Fibroblast of skin of back (primary cell): ENCODE measurements at places on chromosomes 11 and 22.

DNA sequence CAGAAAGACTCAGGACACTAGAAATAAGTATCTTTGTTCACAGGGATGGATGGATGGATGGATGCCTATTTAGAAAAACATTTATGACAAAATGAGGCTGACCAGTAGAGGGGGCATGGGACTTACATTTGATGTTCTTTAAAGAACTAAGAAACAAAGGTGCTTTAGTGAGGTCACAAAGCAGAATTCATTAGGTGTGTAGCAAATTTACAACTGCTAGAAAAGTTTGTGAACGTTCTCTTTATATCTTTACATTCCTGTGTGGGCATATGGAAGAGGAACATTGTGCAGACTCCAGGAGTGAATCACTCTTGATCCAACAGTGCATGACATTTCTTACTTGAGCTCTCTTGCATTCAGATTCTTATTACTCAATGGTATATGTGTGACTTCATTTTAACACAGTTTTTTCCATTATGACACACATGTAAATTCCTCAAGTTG lies 15.8 kb upstream of the SIK2 start:
- peak; percentile 50 for DNase-seq

GRCh38 chr11:2273311-2273710 lies 2.9 kb upstream of the ASCL2 start:
- no peak for DNase-seq

DNA sequence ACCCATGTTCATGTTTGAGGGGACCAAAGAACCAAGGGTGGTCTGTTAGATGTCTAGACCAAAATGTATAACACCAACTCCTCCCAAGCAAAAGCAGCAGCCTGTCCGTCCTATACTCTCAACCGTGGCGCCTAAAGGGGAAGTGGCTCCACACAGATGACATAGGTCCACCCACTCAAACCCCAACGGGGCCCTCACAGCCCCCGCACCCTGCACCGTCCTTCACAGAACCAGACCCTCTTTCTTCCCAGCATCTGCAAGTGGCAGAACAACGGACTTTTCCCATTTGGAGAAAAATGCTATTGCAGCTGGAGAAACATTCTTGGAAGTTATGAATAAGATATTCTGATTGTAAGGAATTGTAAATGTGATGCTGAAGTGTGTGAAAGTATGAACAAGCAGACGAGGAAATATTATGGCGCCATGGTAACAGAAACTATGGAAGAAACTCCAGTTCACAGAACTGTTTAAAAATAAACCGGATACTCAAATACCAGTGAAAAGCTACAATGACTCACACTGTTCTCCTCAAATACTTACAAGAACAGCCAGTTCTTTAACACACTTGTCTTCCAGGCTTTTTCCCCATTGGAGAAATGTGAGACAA lies 76.5 kb upstream of the ARFGAP3 start:
- peak; percentile 98 for DNase-seq

DNA sequence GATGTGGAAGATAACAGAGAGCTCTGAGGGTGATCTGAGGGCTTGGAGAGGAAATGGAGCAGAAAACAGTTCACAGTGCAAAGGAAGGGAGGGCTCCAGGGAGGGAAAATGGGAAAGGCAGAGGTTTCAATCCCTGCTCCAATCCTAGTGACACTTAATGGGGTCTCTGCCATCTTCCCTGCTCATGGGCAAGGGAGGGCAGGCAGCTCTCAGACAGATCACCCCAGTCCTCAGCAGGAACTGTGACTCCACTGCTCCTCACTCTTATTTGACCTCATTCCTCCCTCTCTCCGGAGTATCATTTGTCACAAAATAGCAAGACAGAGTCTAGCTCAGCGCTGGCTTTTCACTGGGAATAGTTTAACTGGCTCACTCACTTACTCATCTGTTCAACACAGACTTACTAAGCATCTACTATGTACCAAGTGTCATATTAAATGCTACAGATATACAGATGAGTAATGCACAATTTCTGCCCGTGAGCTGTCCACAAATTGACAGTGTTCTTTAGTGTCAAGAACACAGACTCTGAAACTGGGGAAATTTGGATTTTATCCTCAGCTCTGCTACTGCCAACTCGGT lies 817.4 kb downstream of the OPCML start:
- DNase-seq: peak; percentile 64

DNA sequence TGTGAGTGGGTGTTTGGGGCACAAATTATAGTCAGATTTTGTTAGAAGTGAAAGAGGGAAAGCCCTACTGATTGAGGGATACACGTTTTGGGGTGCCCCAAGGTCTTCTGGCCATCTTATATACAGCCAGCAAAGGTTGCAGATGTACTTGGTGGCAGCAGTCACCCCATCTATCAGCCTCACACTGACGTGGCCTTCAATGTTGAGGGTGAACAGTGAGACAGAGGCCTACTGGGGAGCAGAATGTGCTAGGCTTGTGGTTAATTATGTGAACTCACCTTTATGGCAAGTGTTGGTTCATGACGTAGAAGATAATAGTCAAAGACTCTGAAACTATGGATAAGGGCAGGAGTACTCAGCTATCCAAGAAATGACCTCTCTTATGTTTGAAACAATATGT lies 121.2 kb downstream of the TRIM44 start:
- no peak for DNase-seq

GRCh38 chr22:31923136-31923535 lies 21.2 kb upstream of the YWHAH start:
- DNase-seq: no peak

DNA sequence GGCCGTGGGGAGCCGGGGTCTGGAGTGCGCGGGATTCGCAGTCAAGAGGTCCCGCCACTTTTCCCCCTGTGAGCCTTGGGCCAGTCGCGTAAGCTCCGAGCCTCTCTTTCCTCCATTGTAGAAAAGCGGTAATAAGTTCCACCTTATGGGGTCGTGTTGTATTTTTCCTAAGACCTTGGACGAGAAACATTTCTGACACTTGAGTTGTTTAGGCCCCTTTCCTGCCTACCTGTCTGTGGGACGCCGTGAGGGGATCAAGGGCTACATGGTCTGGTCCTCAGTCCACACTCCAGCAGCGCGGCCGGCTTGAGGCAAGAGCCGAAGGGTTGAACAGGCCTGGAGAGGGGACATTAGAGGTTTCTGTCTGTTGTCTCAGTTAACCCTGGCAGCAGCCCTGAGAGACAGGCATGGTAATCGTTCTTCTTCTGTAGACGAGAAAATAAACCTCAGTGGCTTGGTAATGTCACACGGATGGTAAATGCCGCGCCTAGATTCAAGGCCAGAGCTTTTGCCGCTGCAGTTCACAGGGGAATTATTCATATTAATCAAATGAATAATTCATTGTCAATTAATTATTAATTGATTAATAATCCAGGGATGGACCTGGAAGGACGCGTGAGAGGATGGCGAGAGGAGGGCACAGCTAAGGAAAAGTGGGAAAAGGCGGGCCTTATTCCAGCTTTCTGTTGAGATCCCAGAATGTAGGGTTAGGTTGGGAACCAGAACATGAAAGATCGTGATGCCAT lies 545 bp downstream of the FEN1 start:
- DNase-seq: no peak

DNA sequence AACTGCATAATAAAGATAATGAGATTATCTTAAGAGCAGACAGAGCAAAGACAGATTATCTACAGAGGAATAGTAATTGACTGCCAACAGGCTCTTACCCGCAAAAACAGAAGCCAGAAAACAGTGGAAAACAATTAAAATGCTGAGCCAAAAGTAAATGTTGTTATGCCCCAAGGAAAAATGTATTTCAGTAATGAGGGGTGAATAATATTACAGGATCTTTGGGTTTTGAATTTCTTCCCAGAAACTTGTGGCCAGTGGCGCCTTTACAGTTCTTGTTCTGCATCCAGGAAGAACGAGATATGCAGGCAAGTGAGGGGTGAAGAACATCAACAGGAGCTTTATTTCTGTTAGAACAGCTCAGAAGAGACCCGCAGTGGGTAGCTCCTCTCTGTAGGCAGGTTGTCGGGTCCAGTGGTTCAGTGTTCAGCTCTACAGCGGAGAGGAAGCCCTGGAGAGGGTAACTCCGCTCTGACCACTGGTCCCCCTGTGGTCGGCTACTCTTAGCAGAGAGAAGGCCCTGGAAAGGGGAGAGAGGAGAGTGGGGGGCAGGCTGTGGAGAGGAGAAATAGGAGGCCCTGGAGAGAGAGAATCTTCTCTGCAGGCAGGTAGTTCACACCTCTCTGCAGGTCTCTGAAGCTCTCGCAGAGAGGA lies 51.8 kb upstream of the SC5D start:
- no peak for DNase-seq

DNA sequence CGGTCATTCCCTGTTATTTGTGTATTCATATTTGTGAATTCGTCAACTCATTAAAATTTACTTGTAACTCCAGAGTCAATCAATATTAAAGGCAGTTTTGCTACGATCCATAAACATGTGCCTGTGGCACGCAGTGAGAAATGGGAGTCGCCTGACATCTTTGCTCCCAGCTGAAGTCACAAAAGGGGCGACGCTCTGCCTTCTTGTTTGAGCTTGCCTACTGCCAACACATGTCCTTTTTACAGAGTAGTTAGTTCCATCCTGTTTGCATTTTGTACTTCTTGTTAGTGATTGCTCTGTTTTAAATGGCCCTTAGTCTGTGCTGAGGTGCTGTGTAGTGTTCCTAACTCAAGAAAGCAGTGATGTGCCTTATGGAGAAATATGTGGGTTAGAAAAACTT lies 305.3 kb downstream of the ETS1 start:
- DNase-seq: no peak

DNA sequence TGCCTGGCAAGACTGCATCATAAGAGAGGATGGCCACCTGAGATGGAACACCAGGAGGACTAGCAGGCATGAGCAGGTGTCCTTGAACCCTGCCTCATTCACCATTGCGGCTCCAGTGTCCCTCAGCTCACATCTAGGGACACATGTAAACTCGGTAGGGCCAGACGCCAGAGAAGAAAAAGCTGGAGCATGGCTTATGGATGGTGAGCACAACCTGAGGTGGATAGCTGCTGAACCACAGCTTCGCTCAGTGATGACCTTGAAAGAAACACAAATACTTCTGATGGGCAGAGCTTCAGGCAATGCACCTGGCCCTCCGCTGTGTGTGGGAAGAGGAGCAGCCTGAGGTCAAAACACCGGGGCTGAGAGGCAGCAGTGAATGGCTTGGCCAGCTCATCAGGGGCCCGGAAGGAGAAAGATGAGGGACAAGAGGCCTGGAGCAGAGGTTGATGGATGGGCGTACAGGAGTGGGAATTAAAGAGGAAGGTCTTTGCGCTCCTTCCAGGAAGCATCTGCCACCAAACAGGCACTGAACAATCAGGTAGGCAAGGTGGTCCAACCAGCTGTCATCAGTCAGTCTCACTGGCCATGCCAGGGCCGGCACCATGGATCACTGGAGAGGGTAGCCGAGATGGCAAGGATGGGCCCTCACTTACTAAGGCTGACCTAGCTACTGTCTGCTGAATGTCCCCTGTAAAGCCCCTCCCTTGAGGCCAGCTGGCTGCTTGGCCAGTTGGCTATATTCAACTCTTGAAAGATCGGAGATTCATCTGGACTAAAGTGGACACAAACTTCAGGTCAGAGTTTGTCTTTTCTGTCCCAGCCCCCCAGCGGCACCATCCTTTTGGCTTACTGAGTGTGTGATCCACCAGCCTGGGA lies 89.7 kb downstream of the MYEOV start:
- DNase-seq: no peak

- no peak for DNase-seq
Observed at GRCh38 chr22:39731481-39731880, 160.9 kb downstream of the CACNA1I start.

GRCh38 chr22:31344578-31345330 lies 1.4 kb downstream of the PATZ1 start:
- DNase-seq: peak; percentile 40

GRCh38 chr11:128469220-128469619 lies 118.1 kb downstream of the ETS1 start:
- DNase-seq: no peak

GRCh38 chr11:4684631-4685285 lies 12.9 kb downstream of the OR51E2 start:
- DNase-seq: no peak

DNA sequence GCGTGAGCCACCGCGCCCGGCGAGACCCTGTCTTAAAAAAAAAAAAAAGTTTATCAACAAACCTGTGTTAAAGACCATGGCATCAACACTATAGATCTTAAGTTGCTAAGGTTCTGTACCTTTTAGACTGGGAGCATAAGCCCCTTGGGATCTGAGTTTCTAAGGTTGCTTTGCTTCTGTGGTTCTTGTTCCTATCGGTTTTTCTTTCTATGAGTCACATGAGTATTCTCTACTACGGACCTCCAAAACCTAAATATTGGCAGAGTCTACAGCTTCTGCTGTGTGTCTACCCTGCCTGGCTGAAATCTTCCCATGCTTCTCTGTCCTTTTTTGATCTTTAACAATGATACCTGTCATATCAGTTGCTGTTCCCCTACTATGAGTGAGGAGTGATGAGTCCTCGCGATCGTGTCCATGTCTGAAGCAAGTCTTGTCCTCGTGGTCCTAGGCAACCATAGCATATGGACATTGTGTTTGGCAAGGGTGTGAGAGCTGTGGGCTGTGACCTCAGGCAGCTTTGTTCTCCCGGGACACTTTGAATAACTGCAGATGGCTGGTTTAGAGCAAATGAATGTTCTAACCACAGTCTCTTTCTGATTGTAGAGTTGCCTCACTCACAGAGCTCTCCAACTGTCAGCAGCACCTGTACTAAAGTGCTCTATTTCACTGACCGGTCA lies 9.0 kb upstream of the DLAT start:
- no peak for DNase-seq

GRCh38 chr11:59076876-59077571 lies 9.1 kb upstream of the GLYATL1B start:
- no peak for DNase-seq

- no peak for DNase-seq
Observed at GRCh38 chr11:65719871-65720210, 757 bp downstream of the RNASEH2C start.

GRCh38 chr11:44637487-44637886 lies 72.0 kb downstream of the CD82 start:
- no peak for DNase-seq

DNA sequence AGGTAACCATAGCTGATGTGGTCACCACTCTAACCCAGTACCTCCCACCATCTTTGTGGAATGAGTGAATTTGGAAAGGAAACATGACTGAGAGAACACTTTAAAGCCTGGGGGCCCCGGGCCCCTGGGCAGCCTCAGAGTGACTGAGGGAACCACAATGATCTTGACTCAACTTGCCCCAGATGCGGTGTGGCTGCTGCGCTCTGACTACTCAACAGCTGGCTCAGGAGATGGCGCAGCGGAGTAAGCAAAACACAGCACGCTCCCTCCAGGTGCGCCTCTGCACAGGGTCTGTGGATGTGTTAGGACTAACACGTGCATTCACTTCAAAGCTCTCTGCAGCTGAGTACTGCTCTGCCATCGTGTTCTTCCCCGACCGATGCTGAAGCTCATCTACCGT lies 5.9 kb downstream of the RNF215 start:
- no peak for DNase-seq
